ENCODE measurements at places on chromosomes 5 and 9.

DNA sequence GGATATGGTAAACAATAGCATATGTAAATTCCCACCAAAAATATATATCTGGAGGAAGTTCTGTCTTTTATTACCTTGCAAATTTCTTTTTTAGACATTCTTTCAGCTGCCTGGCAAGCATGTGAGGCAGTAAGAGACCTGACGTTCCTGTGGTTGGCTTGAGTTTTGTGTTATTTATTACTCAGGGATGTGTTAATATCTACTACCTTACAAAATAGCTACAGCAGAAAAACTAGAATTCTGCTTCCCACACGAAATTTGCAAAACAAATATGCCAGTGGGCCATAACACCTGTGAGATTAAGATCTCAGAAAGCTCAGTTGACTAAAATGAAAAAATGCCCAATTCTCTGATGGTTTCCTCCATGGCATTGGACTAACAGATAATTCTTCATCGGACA lies 274.2 kb downstream of the TMEM167A start:
- no peak for DNase-seq

- no peak for DNase-seq
Observed at GRCh38 chr5:89072842-89073672, 190.1 kb upstream of the MEF2C start.

DNA sequence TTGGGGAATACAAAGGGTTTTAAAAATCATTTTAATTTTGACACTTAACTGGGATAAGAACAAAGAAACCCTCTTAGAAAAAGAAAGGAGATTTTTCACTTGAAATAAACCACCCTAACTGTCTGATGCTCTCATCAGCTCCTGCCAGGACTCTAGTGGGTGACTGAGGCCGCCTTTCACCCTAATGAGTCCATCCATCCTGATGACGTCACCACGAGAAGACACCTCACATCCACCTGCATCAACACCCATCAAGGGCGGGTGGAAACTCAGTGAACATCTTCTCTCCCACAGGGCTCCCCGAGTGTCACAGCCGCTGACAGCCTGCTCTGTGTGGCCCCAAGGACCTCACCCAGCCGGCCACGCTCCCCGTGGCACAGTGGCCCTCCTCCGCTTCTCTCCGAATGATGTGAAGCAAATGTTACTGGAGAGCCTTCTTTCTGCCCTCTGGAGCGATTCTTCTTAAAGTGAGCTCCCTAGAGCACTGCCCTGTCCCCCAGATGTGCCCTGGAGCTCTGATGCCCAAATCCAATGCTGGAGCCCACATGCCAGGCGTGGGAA lies 584.3 kb upstream of the ADAMTS16 start:
- DNase-seq = no peak

DNA sequence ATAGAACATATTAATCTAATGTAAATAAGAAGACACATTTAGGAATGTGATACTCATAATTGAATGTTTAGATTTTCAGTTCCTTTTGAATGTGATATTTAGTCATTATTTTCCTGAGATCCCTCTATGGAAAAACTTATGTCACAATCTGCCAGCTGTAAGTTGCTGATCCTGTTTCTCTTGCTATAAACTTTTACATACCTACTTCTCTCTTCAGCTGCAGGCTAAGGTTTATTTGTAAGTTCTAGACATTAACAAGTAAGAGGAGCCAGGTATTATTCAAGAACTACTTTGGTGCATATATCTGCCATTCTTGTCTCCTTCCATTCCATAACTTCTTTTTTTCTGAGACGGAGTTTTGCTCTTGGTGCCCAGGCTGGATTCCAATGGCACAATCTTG lies 462.4 kb downstream of the PRR16 start:
- DNase-seq = no peak

DNA sequence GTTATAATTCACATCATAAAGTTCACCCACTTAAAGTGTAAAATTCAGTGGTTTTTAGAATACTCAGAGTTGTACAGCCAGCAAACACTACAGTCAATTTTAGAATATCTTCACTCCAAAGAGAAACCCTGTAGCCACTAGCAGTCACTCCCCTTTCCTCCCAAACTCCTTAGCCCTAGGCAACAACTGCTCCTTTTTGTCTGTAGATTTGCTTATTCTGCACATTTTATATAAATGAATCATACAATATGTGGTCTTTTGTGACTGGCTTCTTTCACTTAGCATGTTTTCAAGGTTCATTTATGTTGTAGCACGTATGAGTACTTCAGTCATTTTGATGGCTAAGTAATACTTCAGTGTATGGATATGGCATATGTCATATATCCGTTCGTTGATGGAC lies 38.7 kb downstream of the TGFBR1 start:
- no peak for DNase-seq

DNA sequence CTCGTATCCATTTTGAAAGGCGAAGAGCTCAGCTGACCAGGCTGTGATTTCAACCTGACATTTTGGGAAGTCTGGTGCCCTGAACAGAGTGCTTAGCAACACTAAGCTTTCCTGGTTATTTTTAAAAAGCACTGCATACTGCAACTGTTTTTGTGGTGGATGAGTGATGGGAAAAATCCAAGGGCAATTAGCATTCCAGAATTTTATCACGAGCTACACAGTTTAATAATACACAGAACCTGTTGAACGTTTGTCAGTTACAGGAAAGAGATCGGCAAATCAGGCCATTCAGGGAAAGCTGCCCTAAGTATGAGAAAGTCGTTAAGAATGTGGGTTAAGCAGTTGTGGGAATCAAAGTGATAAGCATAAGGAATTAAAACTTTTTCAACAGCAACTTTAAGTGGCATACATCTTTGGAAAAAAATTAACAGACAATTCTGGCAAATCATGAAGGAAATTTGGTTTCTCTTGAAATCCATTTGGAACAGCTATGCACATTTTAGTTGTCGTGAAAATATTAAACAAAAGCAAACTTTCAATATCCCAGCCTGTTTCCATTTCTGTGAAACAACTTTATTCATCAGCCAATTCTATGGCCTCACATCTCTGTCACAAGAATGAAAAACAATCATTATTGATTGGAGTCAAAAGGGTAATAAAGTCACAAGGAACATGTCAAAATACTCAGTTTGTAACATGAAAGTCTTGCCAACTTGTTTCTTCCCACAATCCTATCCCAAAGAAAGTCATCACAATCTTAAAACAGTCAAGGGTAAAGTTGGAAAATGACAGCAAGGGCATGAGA lies 25.7 kb downstream of the PUM3 start:
- DNase-seq = no peak

DNA sequence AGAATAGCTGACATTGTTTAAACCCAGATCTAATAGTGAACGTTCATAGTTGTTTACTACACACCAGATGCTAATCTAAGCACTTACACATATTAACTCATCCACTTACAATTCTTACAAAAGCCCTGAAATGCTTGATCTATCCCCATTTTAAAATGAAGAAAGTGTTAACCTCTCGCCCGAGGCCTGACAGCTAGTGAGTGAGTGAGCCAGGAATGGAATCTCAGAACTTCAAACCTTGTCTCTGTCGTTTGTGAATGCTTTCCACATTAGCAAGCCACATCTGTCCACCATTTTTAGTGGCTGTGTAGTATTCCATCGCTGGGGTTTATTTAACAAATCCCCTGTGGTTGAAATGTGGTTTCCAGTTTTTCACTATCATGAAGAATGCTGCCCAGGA lies 24.9 kb upstream of the NEURL1B start:
- DNase-seq = no peak

DNA sequence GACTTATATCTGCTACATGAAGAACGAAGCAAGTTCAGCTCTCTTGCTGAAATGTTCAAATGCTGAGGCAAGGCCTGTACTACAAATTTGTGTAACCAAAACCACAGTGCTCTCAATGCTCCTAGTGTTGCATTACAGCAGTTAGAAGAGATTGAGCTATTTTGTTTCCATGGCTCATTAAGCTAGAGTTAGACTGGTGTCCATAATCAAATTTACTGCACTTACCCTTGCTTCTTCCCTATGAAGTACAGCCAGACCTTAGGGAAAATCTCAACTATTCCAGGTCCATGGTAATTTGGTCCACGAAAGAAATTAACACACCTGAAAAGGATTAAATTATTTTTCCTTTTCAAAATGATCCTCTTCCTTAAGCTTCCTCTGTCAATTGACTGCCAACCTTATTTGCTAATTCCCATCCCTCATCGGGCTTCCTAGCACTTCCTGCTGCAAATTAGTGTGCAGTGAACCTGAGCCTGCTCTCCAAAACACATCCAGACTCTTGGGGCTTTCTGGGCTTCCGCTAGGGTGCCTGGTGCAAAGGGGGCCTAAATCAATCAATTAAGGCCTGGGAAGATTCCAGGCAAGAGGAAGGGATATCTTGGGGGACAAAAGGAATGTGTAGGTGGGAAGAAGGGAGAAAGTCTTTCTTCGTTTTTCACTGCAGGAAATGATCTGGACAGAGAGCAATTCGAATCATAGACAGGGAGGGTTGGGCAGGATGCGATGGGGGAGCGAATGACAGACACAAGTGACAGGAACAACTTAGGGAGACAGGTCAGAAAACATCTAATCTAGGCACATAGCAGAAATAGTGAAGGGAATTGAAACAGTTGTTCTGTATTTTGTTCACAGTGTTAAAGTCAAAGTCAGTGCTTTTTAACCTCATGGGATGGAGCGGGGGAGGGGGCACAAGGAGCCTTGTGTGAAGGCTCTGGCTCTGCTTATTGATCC lies 542.4 kb downstream of the RAB3C start:
- no peak for DNase-seq

DNA sequence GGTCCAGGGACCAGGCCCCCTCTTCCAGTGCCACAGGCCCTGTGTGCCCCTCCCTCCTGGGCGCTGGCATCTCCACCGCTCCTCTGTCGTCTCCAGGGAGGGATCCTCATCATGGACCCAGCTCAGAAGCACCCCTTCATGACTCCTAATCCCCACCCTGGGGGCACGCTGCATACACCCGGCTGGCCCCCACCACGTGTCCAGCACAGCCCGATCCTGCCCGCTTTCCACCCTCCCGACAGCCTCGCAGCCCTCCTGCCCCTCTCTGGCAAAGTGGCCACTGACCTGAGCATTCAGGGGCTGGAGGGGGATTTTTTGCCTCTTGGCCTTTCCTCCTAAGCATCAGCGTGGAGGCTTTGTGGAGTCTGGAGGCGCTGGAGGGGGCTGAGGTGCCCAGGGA lies 1.4 kb downstream of the CCDC187 start:
- DNase-seq = no peak

DNA sequence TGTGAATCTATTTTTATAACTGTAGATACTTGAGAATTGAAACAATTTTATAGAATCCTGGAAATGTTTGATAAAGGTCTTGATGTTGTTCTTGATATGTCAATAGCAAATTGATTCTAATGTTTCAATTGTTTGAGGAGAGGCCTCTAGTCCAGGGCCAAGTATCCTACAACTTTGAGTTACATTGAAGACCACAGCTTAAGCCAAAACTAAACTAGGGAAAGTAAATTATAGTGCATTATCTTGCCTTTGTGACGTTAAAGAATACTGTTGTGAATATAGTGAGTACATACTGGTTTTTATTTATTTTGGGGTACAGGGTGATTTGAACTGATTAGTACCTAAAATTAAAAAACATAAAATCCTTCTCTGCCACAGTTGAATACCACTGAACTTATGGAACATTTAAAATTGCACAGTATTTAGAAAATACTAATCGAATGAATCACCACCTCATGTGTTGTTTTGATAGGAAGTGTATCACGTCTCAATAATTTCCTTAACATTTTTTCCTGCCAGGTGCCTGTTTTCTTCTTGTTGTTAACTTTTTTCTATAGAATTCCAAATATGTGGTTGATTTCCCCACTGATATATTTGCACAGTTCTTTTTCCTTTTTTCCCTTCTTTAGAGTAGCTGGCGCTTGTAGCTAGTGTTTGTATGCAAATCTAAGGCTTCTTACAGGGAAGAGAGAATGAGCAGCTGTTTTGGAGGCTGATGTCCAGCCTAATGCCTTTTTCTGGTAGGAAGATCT lies 12.5 kb downstream of the ARHGEF28 start:
- DNase-seq = no peak

- no peak for DNase-seq
Observed at GRCh38 chr9:100927763-100928162, 100.8 kb upstream of the PLPPR1 start.

GRCh38 chr5:26763215-26763614 lies 275.2 kb downstream of the CDH9 start:
- DNase-seq = no peak

- DNase-seq = no peak
Observed at GRCh38 chr5:11248966-11249365, 487.9 kb upstream of the DAP start.

- no peak for DNase-seq
Observed at GRCh38 chr5:129445379-129445778, 14.7 kb upstream of the ADAMTS19 start.

GRCh38 chr5:169149317-169149716 lies 151.6 kb downstream of the SLIT3 start:
- no peak for DNase-seq
